ENCODE measurements at places on chromosomes 16 and 17. TPM values are rescaled to one million over a fixed set of nuclear protein-coding genes. Genes with fewer than 3 reads are reported as not detected.

SYCE1L gene
- polyA plus RNA-seq = 7.1 TPM

CHST5 gene
- polyA plus RNA-seq = 0.28 TPM

KRT40 gene
- not detected for polyA plus RNA-seq

CACNG3 gene
- polyA plus RNA-seq = not detected

OR3A1 gene
- polyA plus RNA-seq = not detected

RAB37 gene
- polyA plus RNA-seq = 1.7 TPM

SEZ6L2 gene
- polyA plus RNA-seq = 9.1 TPM

KRTAP9-2 gene
- polyA plus RNA-seq = not detected

IGF2BP1 gene
- polyA plus RNA-seq = 1.5 TPM

SPNS2 gene
- polyA plus RNA-seq = 75.1 TPM

KRT33A gene
- polyA plus RNA-seq = not detected

ORC6 gene
- 1.5 TPM for polyA plus RNA-seq

MMP28 gene
- polyA plus RNA-seq = 10.3 TPM

DPEP3 gene
- polyA plus RNA-seq = not detected

GPR179 gene
- polyA plus RNA-seq = not detected

BCL6B gene
- 4.4 TPM for polyA plus RNA-seq

ST6GALNAC1 gene
- not detected for polyA plus RNA-seq

RASD1 gene
- 103 TPM for polyA plus RNA-seq

KLHL10 gene
- polyA plus RNA-seq = not detected

SMIM36 gene
- polyA plus RNA-seq = not detected

CSH1 gene
- polyA plus RNA-seq = not detected

MYCBPAP gene
- polyA plus RNA-seq = 2.9 TPM

CARD14 gene
- polyA plus RNA-seq = 0.17 TPM

ASB16 gene
- polyA plus RNA-seq = 0.90 TPM

LGALS9C gene
- not detected for polyA plus RNA-seq

KRTAP4-3 gene
- polyA plus RNA-seq = not detected

INTS2 gene
- 2.2 TPM for polyA plus RNA-seq

QPRT gene
- polyA plus RNA-seq = 168 TPM

SLFN11 gene
- 4.0 TPM for polyA plus RNA-seq

SLC52A1 gene
- 0.90 TPM for polyA plus RNA-seq

ALOX12B gene
- not detected for polyA plus RNA-seq

KRT39 gene
- not detected for polyA plus RNA-seq

CD7 gene
- 1.0 TPM for polyA plus RNA-seq
